ENCODE measurements at places on chromosomes 4 and X.
A peak's percentile ranks its signal among the peaks of the same experiment; 100 is the strongest.

DNA sequence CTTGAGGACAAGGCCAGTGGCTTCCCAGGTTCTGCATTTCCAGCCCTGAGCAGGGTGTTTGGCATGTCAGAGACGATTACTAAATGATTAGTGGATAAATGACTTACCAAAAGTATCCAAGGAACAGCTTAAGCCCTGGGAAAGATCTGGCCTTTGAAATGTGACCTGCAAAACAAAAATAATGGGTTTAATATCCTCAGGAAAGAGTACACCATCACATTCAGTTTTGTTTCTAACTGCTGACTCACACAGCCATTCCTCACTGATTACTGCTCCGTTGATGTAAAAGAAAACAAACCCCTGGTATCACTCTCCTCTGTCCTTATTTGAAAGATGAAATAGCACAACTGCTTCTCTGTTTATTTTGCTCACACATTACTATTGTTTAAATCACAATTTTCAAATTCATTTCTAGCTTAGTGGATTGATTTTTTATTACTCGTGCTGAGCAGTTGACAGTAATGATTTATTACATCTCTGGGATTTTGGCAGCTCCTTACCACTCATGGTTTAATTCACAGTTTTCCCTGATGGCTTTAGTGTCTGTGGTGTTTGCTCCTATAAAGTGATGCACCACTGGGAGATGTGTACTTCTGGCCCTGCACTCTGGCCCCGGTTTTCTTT lies 117.0 kb downstream of the CBLL2 start:
- no peak for DNase-seq

DNA sequence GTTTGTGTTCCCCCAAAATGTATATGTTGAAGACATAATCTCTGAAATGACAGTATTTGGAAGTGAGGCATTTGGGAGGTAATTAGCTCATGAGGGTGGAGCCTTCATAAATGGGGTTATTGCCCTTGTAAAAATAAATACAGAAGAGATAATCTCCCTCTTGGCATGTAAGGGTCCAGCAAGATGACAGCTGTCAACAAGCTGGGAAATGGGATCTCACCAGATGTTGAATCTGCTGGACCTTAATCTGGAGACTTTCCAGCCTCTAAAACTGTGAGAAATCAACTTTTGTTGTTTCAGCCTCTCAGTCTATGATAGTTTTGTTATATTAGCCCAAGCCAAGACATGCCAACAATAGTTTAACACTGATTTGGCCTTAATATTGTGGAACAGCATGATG lies 438.2 kb upstream of the PCDH7 start:
- no peak for DNase-seq

GRCh38 chr4:112031712-112032328 lies 113.4 kb upstream of the FAM241A start:
- peak; percentile 0 for DNase-seq

GRCh38 chr4:2082627-2083026 lies 23.5 kb downstream of the NAT8L start:
- DNase-seq = no peak

GRCh38 chr4:157587681-157588423 lies 367.3 kb downstream of the GRIA2 start:
- no peak for DNase-seq

GRCh38 chr4:185697488-185697887 lies 114.5 kb downstream of the SORBS2 start:
- no peak for DNase-seq

GRCh38 chr4:182749667-182750167 lies 167.5 kb downstream of the DCTD start:
- no peak for DNase-seq

- peak; percentile 65 for DNase-seq
Observed at GRCh38 chr4:38675146-38676121, 11.4 kb downstream of the KLF3 start.

GRCh38 chrX:130030826-130031225 lies 48.4 kb downstream of the BCORL1 start:
- DNase-seq = no peak

DNA sequence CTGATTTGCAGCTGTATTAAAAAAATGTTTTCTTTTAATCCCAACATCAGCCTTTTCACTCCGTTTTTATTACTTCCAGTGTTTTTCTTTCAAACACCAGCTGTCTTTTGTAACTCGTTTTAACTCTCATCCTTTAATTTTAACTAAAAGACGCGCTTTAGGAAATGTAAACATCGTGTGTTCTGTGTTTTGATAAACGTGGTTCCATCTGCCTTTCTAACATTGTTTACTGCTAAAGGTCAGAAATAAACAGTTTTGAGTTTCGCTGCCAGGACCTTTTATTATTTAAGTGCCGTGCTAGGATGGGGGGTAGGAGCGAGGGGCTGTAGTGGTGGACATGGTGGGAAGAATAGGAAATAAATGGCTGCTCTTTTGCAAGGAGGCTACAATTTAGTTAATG lies 1.5 kb downstream of the N4BP2 start:
- no peak for DNase-seq

- no peak for DNase-seq
Observed at GRCh38 chr4:110815950-110816349, 193.1 kb upstream of the PITX2 start.

DNA sequence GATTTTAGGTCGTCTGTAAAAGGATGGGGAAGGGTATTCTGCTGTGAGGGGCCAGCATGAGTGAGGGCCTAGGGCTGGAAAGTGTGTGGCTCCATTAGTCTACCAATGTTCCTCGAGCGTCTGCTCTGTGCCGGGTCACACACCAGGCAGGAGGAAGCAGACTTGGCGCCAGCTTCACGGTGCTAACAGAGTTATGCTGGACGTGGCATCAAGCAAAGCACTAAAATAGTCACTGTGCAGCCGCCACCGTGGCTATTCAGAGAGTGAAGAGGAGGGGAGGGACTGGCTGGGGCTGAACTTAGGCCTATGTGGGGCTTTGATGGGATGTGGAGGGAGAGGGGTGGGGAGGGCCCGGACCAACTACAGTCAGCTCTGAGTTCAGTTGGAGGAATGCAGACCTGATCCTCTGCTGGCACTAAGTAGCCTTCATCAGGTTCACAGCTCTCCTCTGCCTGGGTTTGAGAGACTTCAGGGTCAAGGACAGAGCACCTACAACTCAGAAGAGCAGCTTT lies 83.9 kb upstream of the MSX1 start:
- no peak for DNase-seq

- no peak for DNase-seq
Observed at GRCh38 chr4:83382850-83383249, 48.2 kb upstream of the HPSE start.

- DNase-seq = no peak
Observed at GRCh38 chr4:48799157-48799556, 19.1 kb upstream of the FRYL start.

- DNase-seq = no peak
Observed at GRCh38 chr4:75555294-75556164, at the start of gene ODAPH. ODAPH (plus strand) TSS chr4:75556066; CDS start chr4:75556083, 17 bp downstream.

GRCh38 chrX:42776195-42776594 lies 1.8 kb downstream of the PPP1R2C start:
- no peak for DNase-seq

DNA sequence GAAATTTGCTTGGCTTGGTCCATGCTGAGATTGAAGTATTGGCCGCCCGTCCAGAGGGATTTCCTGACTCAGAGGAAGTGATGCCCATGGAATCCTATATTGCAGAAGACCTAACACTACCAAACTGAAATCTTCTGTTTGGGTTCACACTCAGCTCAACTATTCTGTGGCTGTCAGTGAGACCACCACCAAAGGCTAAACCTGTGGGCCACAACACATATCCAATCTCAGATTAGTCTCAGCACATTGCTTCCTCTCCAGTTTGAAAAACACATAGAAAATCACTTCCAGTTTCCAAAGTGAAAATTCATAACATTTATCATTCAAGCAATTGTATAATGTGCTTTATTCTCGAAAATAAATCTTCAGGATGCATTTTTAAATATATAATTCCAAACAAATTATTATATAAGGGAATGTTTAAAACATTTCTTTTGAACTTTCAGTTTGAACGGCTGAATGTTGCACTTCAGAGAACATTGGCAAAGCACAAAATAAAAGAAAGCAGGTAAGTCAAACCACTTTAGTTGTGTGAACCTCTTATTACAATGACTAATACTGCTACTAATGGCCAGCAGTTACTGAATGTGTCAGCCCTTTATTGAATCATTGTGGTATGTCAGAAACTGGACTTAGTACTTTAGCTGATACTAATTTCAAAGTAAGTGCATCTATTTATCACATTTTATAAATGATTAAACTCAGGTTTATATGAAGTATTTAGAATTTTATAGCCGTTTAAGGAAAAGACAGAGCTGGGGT lies 37.0 kb downstream of the GUCY1A1 start:
- no peak for DNase-seq

- DNase-seq = no peak
Observed at GRCh38 chr4:17809667-17810066, 890 bp downstream of the DCAF16 start.

Data from nucleus accumbens (tissue), 56 donors.